ENCODE measurements at places on chromosomes 11 and 22.
A peak's percentile ranks its signal among the peaks of the same experiment; 100 is the strongest.

DNA sequence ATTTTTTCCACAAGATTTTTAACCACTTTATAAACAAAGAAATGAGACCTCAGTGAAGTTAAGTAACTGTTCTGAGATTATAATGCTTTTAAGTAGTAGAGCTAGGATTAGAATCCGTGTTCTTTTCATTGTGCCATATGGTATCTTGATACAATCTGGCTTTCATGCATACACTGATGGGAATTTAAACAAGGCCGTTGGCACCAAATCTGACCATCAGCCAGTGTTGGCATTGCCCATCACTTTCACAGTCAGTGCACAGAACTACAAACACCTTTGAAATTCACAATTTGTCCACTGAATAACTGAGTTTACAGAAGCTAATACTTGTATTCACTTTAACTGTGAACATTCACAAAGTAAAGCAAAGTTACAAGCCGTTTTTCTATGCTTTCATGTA is 1228.0 kb downstream of the TBC1D22A start:
- DNase-seq = no peak

GRCh38 chr11:102630598-102631448 is 5.7 kb upstream of the MMP20 start:
- DNase-seq = no peak

- DNase-seq = no peak
Observed at GRCh38 chr11:106156290-106156937, 79.0 kb downstream of the AASDHPPT start.

DNA sequence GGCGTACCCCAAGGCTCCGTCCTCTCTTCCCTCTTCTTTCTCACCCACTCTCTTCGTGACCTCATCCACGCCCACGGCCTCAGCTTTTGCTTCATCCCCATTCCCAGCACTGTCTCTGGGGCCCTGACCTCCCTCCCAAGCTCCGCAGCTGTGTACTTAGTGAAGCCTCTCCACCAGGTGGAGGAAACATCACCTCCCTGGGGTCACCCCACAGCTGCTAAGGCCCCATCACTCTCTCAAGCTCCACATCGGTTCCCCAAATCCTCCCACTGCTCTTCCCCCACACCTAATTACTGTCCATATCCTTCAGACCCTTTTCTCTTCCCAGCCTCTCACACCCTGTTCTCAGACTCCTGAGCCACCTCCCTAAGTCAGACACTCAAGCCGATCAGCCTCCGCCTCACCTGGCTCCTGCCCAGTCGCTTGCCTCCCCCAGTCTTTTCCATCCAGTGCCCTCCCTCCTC is 7.9 kb upstream of the SYT7 start:
- no peak for DNase-seq

DNA sequence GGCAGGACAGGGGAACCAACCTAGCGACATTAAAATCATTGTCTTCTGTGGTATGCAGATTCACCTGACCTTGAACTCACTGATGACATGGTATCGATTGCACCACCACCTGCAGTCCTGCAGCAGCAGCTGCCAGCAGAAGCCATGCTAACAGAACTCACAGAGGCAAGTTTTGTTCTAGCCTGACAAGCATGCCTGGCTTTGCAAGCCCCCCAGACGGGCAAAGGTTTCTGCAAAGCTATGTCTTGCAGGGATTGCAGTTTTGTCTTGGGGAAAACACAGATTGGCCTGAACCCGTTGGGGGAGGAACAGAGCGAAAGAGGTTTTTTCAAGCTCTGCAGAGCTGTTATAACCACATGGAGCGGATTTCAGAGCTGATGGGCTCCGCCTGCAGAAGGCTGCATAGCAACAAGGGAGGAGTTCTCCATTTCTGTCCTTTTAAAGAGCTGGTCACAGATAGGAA is 221.0 kb downstream of the HIPK3 start:
- DNase-seq = no peak

- DNase-seq = no peak
Observed at GRCh38 chr11:103953797-103954486, 82.5 kb upstream of the DDI1 start.

- DNase-seq = no peak
Observed at GRCh38 chr11:106491751-106492150, 414.3 kb downstream of the AASDHPPT start.

GRCh38 chr22:38086001-38086845 is 2.2 kb upstream of the SLC16A8 start:
- no peak for DNase-seq

- DNase-seq = peak; percentile 24
Observed at GRCh38 chr11:10076458-10077141, 217.4 kb downstream of the SBF2 start.

DNA sequence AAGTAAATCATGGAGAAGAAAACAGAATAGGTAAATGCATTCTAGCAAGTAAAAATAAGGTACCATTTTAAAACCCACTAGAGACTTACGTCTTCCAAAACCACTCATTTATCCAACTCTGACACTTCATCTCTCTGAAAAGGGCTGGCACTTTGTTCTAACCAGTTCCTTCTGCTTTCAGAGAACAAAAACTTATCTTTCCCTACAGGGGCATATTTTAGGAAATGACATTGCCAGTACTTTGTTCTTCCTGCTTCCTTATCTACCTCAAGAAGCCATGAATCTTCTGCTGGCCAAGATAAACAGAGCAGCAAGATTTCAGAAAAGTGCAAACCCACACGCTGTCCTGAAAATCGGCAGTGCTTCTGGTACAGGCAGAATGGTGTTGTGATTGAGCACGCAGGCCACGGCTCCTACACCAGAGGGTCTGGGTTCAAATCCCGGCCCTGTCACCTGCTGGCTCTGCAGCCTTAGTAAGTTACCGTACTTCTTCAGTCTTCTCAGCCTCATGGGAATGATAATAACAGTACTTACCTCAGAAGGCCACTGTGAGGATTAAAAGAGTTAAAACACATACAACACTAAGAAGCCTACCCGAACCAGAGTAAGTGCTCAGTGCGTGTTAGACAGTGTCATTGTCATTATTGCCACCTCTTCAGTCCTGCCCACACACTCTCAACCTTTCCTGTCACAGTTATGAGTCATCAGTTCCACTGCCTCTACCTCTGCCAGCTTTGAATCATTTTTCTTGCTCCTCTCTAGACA is 11.0 kb downstream of the MPZL3 start:
- peak; percentile 57 for DNase-seq

DNA sequence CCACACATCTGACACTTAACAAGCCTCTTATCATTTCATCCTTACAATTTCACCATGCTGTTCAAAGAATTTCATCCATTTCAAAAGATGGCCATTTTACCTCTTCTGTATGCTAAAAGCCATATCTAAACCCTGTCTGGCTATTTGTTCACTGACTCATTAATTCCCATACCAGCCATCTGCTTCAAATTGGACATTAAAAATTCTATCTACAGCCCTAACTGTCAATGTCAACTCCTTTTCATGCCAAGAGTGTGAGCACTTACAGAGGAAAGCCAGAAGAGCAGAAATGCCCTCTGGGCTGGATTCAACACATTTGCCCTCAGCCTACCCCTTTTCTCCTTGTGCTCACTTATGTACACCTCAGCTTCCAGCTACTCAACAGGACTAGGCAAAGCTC is 59.2 kb downstream of the SYTL2 start:
- DNase-seq = no peak

GRCh38 chr11:116864531-116864930 is 27.1 kb upstream of the APOA1 start:
- no peak for DNase-seq

GRCh38 chr22:30429887-30430286 is 4.3 kb downstream of the MTFP1 start:
- no peak for DNase-seq

- no peak for DNase-seq
Observed at GRCh38 chr11:63558459-63559157, 4.6 kb downstream of the PLAAT2 start.

GRCh38 chr11:19092850-19093249 is 24.1 kb upstream of the ZDHHC13 start:
- no peak for DNase-seq

DNA sequence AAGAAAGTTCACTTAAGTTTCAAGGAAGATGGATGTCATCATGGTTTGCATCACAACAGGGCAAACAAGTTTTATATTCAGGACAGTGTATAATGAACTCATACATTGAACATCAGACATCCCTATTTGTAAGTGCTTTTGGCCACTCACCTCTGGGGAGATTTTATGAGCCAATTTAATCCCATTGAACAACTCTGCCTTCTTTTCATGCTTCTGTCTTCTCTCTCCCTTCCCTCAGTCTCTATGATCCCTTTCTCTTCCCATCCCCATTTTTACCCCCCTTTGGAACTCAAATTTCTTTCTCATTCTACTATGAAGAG is 234.3 kb upstream of the POU2AF2 start:
- no peak for DNase-seq

DNA sequence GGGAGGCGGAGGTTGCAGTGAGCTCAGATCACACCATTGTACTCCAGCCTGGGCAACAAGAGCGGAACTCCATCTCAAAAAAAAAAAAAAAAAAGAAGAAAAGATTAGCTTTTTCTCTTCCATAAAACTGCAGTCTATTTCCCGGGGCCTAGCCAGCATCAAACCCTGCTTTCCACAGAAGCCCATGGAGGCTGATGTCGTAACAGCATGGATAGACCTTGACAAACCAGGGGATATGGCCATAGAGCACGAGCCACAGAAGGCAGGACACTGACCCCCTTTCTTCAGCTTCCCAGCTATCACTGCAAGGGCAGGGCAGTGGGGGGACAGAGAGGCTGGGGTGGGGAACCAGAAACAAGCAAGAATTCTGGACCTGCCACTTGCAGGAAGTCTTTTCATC is 21.5 kb downstream of the HPS4 start:
- DNase-seq = no peak

- no peak for DNase-seq
Observed at GRCh38 chr22:40432157-40432556, 61.8 kb downstream of the SGSM3 start.

GRCh38 chr11:17730608-17731462 is 3.7 kb upstream of the KCNC1 start:
- DNase-seq = peak; percentile 21

GRCh38 chr11:60469723-60470122 is 14.1 kb downstream of the MS4A1 start:
- DNase-seq = no peak

DNA sequence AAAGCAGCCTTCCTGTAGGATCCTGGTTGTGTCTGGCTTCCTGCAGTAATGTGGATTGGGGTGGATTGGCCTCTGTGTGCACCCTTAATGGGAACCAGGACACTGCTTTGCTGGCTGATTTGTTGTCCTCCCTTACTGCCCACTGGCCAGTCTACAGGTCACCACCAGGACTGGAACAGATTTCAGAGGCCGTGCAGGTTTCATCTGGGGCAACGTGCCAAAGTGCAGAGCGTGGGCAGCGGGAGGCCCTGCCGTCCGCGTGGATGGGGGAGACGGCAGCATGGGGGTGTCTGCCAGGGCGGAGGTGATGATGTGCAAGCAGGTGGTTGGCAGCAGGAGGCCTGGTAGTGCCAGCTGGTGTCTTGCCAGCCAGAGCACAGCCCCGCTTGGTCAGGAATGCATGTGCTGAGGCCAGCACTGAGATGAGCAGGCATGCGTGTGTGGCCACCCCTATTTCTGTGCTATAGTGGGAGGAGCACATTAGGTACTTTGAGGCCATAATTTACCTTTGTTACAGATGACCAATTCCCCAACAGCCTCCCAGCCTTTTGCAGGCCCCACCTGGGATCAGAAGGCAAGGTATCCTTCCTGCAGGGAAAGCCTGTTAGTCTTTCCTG is 24.3 kb downstream of the BCR start:
- DNase-seq = no peak

- no peak for DNase-seq
Observed at GRCh38 chr11:11416502-11416901, 63.5 kb upstream of the CSNK2A3 start.

- no peak for DNase-seq
Observed at GRCh38 chr11:1566381-1567051, 5.6 kb downstream of the DUSP8 start.

DNA sequence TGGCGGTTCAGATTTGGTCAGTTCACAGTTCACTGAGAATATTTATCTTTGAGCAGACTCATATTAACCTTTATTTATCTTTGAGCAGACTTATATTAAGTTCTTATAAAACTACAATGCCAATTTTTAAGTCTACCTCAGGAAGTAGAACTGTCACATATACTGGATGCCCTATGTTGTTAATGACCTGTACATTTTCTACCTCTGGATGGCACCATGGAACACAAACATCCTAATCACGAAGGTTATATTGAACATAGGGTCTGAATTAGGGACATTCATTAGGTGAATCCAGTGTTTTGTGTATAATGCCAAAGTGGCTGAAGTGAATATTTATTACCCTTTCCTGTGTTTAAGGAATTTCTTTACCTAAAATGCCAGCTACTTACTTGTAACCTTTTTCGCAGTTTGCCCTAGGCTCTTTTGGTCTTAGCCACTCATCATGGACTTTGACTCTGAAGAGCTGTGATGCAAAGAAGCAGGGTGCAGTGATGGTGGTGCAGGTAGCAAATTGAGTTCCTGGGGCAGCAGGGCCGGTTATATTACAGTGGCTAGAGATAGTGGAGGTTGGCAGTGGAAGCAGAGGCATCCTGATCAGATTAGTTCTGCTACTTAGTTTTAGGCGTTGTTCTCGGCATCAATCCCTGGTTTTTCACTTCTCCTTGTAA is 71.8 kb downstream of the STIM1 start:
- DNase-seq = no peak

DNA sequence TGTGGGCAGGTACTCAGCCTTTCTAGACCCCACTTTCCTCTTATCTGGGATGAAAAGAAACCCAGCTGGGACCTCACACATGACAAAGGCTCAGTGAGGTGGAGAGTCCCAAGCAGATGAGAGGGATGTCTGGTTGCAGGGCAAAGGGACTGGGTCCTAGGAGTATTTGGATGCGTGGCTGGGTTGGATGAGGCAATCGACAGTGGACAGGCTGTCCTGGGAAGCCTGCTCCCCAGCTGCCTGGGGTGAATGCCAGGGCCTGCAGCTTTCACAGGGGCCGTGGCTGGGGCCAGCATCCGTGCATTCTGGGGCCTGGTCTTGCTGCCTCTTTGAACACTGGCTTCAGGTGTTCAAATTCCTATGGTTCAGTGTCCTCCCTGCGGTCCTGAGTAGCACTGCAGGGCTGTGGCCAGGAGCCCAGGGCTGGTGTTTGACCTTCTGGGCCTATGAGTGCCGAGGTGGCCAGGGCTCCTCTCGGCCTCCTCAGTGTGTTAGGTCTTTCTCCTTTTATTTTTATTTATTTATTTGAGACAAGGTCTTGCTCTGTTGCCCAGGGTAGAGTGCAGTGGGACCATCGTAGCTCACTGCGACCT is 65.3 kb downstream of the MCM5 start:
- DNase-seq = no peak

GRCh38 chr22:36853407-36854099 is 7.3 kb upstream of the NCF4 start:
- DNase-seq = no peak

DNA sequence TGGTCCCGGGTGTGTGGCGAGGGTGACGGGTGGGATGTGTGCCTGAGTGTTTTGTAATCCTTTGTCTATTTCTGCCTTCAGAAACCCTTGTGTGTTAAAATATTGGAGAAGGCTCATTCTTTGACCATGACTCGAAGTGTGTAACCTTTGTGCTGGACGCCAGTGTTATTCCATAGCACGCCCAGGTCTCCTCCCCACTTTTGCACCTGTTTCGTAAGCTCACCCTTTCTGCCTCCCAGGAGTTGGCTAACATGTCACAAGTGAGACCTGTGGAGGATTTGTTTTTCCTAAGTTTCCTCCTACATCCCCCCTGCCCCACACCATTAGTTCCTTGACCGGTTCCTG is 382 bp downstream of the C11orf54 start:
- DNase-seq = no peak

GRCh38 chr11:35302398-35302797 is 117.0 kb downstream of the SLC1A2 start:
- DNase-seq = no peak

- DNase-seq = no peak
Observed at GRCh38 chr11:67303835-67304411, 593 bp downstream of the SSH3 start.

- DNase-seq = no peak
Observed at GRCh38 chr11:92750794-92751193, 218.7 kb upstream of the MTNR1B start.

Measured in GM12864 (cell line).